ENCODE measurements at places on chromosomes 5 and 9.

GRCh38 chr5:1316588-1317340, 21.9 kb upstream of the TERT start:
- no peak for DNase-seq

GRCh38 chr9:86645303-86645702, 291.1 kb upstream of the TUT7 start:
- no peak for DNase-seq

DNA sequence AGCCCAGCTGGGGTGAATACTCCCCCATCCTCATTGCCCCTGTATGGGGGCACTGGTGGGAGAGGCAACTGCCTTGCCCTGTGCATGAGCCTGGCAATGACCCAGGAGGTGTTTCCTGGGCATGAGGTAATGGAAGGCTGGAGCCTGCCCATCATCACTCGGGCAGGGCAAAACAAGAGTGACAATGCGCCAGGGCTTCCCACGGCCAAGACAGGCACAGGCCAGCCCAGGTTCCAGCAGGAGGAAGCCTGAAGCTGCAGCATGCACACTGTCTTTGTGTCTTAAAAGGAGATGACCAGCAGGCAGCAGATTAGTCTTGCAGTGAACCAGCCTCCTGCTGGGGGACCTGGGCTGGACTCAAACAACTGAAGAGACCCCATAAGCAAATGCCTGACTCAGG, 92.2 kb upstream of the SMIM23 start:
- no peak for DNase-seq

- DNase-seq, result no peak
Observed at GRCh38 chr5:124702525-124702924, 43.9 kb downstream of the ZNF608 start.

- DNase-seq, result no peak
Observed at GRCh38 chr5:180380441-180380840, 27.3 kb upstream of the GFPT2 start.
